T47D (cell line): ENCODE measurements at places on chromosomes 16 and 17.

DNA sequence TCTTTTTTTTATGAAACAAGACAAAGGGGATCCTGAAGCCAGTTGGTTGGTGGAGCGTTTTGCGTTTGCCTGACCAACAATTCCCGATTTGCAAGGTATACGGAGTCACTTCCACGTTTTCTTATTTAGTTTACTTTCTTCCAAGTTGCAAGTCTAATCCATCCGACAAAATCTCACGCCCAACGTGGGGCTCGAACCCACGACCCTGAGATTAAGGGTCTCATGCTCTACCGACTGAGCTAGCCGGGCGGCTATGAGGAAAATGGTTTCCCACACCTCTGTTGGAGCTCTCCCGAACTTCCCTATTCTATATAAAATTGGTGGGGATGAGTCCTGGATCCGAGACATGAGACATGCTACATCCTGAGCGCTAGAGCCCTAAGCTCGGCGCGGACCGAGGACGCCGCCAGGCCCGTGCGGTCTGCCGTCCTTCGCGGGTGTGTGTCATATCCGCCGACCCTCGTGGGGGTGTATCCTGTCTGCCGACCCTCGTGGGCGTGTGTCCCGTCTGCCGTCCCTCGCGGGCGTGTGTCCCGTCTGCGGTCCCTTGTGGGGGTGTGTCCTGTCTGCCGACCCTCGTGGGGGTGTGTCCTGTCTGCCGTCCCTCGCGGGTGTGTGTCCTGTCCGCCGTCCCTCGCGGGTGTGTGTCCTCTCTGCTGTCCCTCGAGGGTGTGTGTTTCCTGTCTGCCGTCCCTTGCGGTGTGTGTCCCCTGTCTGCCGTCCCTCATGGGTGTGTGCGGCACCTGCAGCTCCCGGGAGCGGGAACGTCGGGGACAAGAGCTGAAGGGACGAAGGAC, 22.6 kb downstream of the ZNF213 start:
- peak; percentile 93 for DNase-seq

GRCh38 chr16:57962756-57963155, 8.2 kb downstream of the CNGB1 start:
- DNase-seq, result no peak

DNA sequence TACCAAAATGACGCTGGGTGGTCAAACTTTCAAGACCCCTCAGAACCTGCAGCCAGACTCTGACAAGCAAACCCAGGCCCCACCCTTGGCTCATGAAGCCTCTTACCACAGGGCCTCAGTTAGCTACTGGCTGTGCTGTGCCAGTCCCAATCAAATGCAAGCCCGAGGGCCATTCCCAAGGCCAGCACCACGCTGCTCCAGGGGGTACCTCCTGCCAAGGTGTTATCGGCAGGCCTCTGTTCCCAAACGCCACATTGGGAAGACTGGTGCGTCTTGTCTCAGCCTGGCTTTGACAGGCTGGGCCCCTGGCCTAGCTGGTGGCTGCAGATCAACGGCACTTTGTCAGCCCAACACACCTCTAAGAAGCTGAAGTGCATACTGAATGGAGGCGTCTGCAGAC, 35.8 kb upstream of the NOG start:
- DNase-seq, result no peak

GRCh38 chr16:50378417-50378816, 9.6 kb upstream of the BRD7 start:
- DNase-seq, result no peak

DNA sequence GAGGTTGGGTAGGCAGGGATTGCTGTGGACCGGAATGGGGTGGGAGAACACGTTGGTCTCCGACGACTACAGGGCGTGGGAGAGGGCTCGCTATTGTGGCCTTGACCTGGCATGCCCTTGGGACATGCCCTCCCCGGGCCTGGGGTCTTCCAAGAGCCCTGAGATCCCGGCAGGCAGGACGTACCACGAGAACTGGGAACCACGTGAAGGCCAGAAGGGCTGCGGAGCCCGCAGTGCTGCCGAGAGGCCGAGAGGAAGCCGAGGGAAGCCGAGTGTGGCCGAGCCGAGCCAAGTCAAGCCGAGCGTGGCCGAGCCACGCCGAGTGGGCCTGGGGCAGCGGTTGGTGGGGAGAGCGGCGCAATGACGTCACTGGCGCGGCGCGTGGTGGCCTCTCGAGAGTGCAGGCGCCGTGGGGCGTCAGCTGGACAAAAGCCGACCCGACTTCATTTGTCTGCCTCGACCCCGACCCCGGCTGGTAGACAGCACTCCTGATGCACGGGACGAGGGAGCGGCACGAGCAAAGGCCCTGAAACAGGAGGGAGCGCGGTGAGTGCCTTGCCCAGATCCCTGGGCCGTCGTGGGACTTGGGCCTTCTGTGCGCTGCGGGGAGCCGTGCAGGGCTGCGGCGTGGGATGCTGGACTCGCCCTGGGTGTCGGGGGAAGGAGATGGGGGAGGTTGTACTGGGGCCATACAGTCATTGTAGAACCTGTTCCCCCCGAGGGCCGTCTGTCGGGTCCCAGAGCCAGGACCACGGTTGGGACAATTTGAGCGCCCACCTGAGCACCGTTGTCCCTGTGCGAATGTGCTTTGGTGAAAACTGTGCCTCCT, 6.6 kb downstream of the SOCS1 start:
- DNase-seq, result no peak

DNA sequence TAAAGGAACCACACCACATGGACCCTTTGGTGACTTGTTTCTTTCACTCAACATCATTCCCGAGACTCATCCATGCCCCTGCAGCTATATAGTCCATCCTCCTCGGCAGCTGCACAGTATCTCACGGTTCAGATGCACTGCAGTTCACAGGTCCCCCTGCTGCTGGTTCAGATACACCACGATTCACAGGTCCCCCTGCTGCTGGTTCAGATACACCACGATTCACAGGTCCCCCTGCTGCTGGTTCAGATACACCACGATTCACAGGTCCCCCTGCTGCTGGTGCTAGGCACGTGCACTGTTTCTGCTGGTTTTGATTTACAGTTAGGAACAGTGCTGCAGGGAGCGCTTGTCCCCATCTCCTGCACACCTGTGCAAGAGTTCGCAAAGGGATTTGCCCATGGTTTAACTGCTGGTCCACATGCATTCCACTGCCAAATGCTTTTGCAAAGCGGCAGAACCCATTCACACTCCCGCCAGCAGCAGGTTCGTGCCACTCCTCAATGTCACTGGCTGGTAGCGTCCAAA, 3.8 kb downstream of the HSDL1 start:
- peak; percentile 43 for DNase-seq

- DNase-seq, result peak; percentile 38
Measured at GRCh38 chr17:29709866-29710519, 87.3 kb upstream of the CORO6 start.

DNA sequence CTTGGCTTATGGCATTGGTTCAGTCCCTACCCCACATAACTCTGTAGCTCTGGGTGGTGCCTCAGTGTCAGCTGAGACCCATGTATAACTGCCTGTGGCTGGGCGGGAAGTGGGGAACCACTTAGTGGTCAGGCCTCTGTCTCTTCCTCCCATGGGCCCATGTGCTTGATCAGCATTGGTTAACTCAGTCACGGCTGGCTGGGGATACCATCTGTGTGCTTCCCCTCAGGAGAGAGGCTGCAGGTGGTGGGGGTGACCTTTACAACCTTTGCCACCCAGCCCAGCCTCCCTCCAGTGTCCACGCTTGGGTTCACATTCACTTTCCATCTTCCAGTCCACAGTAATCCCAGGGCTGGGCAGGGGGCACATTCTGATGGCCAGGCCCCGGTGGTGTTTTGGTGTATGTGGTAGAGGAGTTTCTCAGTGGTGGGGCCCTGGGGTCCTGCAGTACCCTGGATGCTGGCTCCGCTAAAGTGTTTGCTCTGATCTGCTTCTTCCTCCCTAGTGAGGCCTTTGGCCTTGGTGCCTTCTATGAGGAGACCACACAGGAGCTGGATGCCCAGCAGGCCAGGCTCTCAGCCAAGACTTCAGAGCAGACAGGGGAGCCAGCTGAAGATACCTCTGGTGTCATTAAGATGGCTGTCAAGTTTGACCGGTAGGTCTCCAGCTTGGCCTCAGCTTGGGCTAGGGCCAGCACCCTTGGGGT, 10.2 kb upstream of the NFATC3 start:
- no peak for DNase-seq

GRCh38 chr16:79298894-79299799, 301.4 kb downstream of the MAF start:
- no peak for DNase-seq

GRCh38 chr17:1153795-1154546, 25.8 kb downstream of the ABR start:
- no peak for DNase-seq

- no peak for DNase-seq
Measured at GRCh38 chr16:49280841-49281371, 732 bp downstream of the CBLN1 start.

- no peak for DNase-seq
Measured at GRCh38 chr16:48609652-48610029, 339 bp downstream of the N4BP1 start.

GRCh38 chr17:70947636-70948565, 778.6 kb downstream of the KCNJ2 start:
- DNase-seq, result no peak

DNA sequence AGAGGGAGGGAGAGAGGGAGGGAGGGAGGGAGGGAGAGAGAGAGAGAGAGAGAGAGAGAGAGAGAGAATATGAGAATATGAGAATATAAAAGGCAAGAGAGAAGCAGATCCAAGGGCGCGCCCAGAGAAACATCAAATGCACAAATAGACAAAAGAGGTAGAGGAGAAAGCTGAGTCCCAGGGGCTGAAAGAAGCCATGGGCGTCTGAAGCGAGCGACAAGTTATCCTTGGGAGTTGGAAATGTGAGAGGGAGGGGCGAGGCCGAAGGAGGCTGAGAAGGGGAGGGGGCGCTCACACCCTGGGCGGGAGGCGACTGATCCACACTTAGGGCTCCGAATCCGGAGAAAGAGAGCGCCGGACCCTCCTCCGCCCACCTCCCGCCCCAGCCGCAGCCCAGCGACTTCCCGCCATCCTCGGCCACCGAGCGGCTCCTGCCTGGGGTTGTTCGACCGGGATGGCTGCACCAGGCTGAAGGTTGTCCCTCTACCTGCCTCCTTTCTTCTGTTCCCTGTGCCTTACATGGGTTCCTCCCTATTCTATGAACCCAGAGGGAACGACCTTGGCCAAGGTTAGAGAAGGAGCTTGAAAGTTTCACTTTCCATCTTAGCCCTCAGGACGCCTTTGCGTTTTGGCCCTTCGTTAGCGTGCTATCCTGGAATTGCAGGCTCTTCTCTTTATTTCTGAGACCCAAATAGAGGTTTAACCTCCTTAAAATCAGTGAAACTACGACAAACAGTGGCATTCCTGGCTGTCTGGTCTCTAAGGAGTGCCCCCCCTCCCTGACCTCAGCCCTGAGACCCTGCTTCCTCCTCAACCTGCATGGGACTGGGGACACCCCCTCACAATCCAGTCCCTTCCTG, 21.2 kb upstream of the HOXB9 start:
- DNase-seq, result peak; percentile 80

DNA sequence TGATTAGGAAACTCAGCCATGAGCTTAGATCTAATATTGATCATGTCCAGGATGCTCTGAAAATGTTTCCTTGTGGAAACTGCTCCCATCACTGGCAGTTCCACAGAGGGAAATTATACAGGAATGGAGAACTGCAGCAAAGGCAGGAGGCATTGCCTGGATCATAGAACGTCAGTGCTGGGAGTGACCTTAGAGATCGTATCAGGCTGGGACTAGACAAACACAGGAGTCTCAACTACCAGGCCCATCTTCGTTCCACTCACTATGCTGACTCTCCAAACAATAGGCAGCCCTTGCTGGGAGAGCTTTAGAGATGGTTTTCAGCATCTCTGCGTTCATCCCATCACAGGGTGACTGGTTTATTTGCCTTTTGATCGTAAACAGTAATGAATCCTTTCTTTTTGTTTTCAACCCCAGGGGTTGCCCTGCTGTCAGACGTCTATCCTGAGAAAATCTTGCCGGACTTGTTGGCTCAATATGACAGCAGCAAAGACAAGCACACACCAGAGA, 130.3 kb downstream of the TANGO6 start:
- no peak for DNase-seq

- peak; percentile 89 for DNase-seq
Measured at GRCh38 chr17:72556944-72557826, 436.4 kb downstream of the SOX9 start.

DNA sequence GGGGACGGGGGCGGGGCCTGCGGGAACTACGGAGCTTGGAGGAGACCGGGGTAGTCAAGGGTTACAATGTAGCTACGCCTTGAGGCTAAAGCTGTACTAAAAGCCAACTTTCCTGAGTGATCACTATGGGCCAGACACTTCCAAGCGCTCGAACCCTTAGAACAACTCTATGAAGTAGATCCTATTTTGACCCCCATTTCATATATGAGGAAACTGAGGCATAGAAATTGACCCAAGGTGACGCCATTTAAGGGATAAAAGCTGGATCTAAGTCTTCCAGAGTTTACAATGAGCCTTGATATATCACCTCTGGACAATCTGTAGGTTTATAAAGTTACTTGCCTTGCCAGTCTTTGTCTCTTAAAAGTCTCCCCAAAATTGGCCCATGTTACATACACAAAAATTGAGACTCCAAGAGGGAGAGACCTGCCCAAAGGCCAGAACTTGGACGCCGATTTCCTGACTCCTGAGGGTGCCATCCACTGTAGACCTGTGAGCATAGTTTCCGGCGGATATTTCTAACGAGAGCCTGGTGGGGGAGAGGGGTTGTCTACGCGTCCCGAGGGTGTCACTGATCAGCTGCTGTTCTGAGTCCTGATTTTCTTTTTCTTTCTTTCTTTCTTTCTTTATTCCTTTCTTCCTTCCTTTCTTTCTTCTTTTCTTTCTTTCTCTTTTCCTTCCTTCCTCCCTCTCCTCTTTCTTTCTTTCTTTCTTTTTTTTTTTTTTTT, 555 bp upstream of the NCBP3 start:
- no peak for DNase-seq

DNA sequence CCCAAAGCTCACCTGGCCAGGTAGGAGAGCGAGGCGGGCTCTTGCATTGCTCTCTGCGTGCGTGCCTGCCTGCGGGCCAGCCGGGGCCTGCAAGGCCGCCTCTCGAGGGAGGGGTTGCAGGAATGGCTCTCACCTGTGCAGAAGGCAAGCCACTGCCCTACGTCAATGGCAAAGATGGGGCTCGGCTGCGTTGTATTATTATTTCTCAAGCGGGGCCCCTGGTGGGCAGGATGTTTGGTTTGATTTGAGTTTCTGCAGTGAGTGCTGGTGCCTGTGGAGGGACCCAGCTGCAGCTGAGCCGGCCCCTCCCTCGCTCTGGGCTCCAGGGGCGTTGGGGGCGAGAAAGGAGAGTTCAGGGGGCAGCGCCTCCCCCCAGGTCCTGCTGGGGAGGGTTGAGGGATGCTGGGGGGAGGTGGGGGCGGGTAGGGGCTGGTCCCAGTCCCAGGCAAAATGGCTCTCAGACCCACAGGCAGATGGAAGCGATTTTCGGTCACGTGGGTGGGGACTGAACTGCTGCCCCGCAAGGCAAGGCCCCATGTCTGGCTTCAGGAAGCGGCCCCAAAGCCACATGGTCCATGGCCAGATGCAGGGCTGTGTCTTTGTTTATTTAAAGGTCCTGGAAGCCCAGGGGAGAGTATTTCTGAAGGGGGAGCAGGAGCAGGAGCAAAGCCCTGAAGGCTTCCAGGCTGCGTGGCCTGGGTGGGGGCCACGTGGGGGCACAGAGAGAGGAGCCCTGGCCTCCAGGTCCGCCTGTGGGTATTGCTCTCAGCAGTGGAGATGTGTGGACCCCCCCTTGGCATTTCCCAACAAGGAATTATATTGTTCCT, 338.8 kb downstream of the SEC14L1 start:
- DNase-seq, result no peak

GRCh38 chr16:81478876-81479511, 34.4 kb downstream of the CMIP start:
- DNase-seq, result peak; percentile 71

- DNase-seq, result no peak
Measured at GRCh38 chr16:88703486-88704309, 2.5 kb downstream of the RNF166 start.

- DNase-seq, result no peak
Measured at GRCh38 chr17:9313346-9313745, 262.3 kb downstream of the STX8 start.
